HFF-Myc (cell line): ENCODE measurements at places on chromosomes 16 and 17.

- no peak for DNase-seq
These were observed 24.2 kb downstream of the MYO18A start for GRCh38 chr17:29155966-29156338.

DNA sequence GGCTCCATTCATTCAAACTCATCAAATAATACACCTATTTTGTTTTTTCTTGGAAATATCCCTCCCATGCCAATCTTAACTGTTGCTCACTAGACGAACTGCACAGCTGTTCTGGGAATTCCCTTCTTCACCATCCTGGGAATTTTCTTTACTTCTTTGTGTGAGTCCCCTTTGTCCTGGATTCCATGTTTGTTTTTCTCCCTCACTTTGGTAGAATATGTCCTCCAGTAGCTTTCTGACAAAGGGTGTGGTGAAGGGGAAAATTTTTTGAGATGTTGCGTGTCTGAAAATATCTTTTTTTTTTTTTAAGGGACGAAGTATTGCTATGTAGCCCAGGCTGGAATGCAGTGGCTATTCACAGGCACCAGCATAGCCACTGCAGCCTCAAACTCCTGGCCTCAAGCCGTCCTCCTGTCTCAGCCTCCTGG lies 17.2 kb upstream of the UTP6 start:
- no peak for DNase-seq

DNA sequence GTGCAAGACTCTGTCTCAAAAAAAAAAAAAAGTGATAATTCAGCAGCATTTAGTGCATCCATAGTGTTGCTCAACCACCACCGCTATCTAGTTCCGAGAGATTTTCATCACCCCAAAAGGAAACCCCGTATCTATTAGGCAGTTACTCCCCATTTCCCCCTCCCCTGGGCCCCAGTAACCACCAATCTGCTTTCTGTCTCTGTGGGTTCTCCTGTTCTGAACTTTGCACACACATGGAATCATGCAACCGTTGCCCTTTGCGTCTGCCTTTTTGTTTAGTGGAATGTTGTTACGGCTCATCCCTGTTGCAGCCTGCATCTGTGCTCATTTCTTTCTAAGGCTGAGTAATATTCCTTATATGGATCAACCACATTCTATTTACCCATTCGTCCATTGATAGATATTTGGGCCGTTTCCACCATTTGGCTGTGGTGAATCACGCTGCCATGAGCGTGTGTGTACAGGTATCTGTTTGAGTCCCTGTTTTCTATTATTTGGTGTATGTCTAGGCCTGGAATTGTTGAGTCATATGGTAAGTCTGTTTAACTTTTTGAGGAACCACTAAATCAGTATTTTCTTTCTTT lies 8.7 kb upstream of the SYNGR2 start:
- DNase-seq, result no peak

DNA sequence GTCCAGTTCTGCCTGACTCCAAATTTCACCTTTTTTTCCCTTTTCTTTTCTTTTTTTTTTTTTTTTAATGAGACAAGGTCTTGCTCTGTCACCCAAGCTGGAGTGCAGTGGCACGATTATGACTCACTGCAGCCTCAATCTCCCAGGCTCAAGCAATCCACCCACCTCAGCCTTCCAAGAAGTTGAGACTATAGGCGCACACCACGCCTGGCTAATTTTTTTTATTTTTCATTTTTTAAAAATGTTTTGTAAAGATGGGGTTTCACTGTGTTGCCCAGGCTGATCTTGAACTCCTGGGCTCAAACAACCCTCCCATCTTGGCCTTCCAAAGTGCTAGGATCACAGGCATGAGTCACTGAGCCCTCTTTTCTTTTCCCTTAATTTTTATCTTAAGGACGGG lies 33.4 kb upstream of the RBBP6 start:
- no peak for DNase-seq

DNA sequence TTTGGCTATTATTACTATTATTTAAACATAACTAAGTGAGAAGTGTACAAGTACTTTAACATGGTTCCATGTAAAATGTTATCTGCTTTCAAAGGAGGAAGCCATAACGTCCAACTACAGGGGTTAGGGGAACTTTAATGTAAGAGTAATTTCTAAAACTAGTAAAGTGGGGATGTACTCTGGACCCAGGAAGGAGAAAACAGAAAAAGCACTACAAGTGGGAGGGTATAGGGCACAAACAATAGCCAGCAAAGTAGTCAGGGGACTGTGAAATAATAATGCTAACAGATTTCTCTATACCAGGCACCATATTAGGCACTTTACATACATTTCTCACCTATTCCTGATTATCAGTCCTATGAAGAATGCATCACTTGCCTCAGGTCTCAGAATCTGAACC lies 19.6 kb downstream of the USP31 start:
- no peak for DNase-seq

DNA sequence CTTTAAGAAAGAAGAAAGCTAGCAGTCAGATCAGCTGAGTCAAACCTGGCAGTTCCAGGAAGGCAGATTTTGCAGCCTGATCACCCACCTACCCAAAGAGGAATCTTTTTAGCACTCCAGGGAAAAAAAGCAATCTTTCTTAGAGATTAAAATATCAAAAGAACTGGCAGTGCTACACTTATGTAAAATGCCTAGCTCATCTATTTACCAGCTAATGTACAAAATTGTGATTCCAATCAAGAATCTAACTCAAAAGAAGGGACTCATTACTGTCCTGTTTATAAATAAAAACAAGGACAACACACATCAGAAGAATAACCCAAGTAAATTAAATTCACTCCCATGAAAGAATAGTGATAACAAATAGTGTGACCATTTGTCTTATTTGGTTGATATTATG lies 222.4 kb upstream of the ERCC4 start:
- no peak for DNase-seq

DNA sequence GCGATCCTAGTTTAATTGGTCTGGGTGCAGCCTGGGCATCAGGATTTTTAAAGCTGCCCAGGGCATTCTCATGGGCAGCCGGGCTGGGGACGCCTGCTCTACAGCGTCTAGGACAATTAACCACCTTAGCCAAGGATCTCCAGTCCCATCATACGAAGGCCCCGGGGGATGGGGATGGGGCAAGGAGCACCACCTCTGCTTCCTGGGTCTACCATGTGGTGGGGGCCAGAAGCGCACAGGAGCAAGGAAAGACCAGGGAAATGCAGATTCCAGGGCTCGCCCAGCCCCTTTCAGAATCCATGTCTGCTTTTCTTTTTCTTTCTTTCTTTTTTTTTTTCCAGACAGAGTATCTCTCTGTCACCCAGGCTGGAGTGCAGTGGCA lies 29.3 kb downstream of the TBC1D16 start:
- DNase-seq, result no peak

DNA sequence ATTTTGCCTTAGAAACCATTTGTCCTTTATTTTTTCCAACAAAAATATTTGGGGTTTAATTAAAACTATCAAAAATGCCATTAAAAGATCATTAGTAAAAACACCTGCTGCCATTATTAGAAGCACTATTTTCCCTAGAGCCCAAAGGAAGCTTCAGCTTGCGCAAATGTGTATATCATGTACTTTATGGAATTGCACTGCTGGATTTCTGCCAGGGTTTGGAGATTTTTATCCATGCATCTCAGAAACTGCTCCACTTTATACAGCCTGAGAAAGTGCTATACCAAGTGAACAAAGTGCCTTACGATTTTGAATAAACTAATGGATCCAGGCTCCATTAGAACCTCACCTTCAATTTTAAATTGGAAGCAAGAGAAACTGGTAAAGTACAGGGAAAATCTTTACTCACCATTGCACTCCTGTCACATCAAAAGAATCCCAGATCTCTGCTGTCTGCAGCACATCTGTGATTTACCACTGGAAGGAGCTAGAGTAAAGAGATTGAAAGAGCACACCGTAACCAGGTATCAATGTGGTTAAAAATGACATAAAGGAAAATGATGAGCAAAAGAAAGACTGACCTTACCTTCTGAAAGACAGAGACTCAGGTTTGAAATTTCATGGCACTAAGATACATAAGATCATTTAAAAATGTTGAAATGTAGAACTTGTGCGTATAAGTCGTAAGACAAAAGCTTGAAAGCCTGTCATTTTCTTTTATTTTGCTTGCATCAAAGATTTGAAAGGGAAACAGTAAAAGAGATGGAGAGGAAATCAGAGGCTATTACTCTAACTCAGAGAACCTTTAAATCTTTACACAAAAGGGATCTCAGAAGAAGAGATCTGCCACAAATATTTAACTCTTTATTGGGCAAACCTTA lies 678.1 kb upstream of the GOT2 start:
- DNase-seq, result no peak

DNA sequence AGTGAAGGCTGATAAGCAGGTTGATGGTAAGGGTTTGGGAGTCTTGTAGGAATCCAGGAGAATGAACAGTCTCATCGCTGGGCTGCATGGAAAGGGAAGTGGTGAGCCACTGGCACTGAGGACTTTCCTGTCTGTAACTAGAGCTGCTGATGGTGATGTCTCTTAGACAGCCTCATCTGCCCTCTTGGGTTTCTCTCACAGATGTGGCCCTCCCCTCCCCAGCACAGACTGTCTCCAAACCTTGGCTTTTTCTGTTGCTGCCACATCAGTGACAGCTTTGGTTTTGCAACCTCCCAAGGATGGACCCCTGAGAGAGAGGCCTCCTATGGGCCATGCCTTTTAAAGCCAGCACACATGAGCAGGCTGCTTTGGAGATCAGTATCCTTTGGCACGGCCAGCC lies 16.9 kb downstream of the PLCG2 start:
- no peak for DNase-seq

GRCh38 chr17:51434434-51435170 lies 174.3 kb downstream of the UTP18 start:
- no peak for DNase-seq

DNA sequence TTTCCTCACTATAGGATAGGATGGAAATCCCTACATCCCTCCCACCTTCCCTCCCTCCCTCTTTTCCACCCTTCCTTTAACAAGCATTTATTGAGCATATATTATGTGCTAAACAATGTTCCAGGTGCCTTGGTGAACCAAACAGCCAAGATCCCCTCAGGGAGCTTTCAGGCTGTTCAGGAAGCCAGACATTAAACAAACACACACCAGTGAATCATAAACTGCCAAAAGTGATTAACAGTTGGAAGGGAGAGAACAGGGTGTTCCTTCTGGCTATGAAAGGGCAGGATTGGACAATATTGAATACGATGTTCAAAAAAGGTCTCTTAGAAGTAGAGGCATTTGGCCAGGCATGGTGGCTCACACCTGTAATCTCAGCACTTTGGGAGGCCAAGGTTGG lies 22.8 kb upstream of the CNEP1R1 start:
- DNase-seq, result no peak

- DNase-seq, result no peak
These were observed 33.1 kb downstream of the COG4 start for GRCh38 chr16:70490261-70490660.

- no peak for DNase-seq
These were observed 1.4 kb downstream of the TENT4B start for GRCh38 chr16:50154420-50154950.
